ENCODE measurements at places on chromosomes 13 and 19. TPM values are rescaled to one million over a fixed set of nuclear protein-coding genes. Genes with fewer than 3 reads are reported as not detected.

GPC5 gene
- total RNA-seq, result 0.14 TPM

NCAN gene
- total RNA-seq, result not detected

SYCN gene
- total RNA-seq, result not detected

SIGLEC12 gene
- total RNA-seq, result 5.3 TPM

CCDC194 gene
- 5.4 TPM for total RNA-seq

ZNF665 gene
- 11.3 TPM for total RNA-seq

GRCh38 chr13:100957741-100958140, 283.1 kb upstream of the TMTC4 start:
- no peaks in the 10 kb centered on the region for H3K4me1 ChIP-seq
- H3K27ac ChIP-seq, result no peak overlapping the region
- no peaks in the 10 kb centered on the region for H3K27me3 ChIP-seq
- H3K36me3 ChIP-seq, result no peaks in the 10 kb centered on the region

- H3K4me1 ChIP-seq, result peaks cover 2% of the 10 kb centered on the region
- no peak overlapping the region for H3K27ac ChIP-seq
- no peak for DNase-seq
- H3K36me3 ChIP-seq, result no peaks in the 10 kb centered on the region
- no peak overlapping the region for H3K4me3 ChIP-seq
- H3K27me3 ChIP-seq, result peaks cover 6% of the 10 kb centered on the region
Observed at GRCh38 chr13:44406617-44407016, 33.0 kb downstream of the SERP2 start.

DNA sequence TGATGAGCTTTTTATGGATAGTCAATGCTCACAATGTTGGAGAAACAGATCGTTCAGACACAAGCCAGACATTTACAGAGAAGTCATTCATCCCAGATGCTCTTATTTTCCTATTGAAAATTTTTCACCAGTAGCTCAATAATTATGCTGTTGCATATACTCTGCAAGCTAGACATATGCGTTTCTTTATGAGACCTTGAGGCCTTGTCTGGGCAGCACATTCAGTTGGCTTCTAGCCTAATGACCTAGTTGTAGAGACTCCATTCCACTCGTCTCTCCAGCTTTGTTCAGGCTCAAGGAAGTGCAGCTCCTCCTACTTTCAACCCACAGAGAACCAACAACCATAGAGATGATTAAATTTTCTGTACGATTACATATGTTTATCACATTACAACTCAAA, 237.7 kb downstream of the MZT1 start:
- H3K27me3 ChIP-seq, result no peaks in the 10 kb centered on the region
- H3K27ac ChIP-seq, result no peak overlapping the region
- H3K36me3 ChIP-seq, result no peaks in the 10 kb centered on the region
- DNase-seq, result no peak
- H3K4me1 ChIP-seq, result no peaks in the 10 kb centered on the region
- H3K4me3 ChIP-seq, result no peak overlapping the region

- peak overlapping the region; percentile 14 for H3K27ac ChIP-seq
- peaks cover 21% of the 10 kb centered on the region for H3K4me1 ChIP-seq
- H3K4me3 ChIP-seq, result no peak overlapping the region
- H3K27me3 ChIP-seq, result no peaks in the 10 kb centered on the region
Observed at GRCh38 chr13:51620165-51620983, 36.1 kb downstream of the WDFY2 start.

DNA sequence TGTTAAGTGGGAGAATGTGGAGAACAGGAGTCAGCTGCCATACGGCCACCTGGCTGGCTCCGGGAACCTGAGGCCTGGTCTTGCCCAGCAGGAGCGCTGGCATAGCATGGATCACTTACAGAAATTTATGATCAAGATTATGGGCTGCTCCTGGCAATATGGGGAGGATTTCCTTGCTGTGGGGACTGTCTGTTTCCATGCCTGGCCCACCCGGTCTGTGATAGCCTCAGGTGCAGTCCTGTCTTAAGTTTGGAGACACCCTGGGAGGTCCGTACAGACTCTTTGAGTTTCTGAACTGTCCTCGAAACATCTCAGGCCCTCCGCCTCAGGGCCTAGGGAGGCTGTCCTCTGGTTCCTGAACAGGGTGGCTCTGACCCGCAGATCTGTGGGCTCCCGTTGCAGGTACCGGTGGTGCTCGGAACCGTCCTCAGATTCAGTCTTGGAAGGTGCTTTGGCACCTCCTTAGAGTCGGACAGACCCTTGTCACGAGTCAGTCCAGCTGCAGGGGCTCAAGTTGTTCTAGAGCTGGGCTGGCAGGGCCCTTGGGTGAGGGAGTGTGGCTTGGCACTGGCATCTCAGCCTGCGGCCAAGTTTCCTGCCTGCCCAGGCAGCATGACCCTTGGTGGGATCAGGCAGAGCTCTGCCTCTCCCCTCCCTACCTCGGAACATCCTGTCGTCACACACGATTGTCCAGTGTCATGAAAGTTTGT, 4.9 kb downstream of the TFDP1 start:
- DNase-seq, result peak; percentile 22
- no peak overlapping the region for H3K27ac ChIP-seq
- peaks cover 31% of the 10 kb centered on the region for H3K4me1 ChIP-seq
- H3K27me3 ChIP-seq, result no peaks in the 10 kb centered on the region
- H3K36me3 ChIP-seq, result peaks cover 43% of the 10 kb centered on the region

DNA sequence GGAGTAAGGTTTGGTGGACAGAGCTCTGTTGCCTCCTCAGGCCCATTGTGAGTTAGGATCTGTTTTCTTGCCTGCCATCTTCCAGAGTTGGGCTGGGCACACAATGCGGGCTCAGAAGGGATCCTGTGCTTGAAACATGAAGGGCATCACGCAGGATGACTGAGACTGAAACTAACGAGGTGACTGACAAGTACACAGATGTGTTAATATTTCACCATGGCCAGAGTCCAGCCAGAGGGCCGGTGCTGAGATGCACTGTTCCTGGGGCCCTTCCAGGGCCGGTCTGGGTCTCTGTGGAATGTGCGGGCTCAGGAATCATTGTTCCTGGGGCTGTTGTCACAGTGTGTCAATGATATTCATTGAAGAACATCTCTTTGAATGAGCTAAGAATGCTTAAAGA, 163.7 kb downstream of the URI1 start:
- no peaks in the 10 kb centered on the region for H3K36me3 ChIP-seq
- H3K4me1 ChIP-seq, result no peaks in the 10 kb centered on the region
- no peak overlapping the region for H3K4me3 ChIP-seq

GRCh38 chr13:26599860-26600259, 42.4 kb downstream of the WASF3 start:
- no peak overlapping the region for H3K4me3 ChIP-seq
- H3K36me3 ChIP-seq, result no peaks in the 10 kb centered on the region
- DNase-seq, result no peak

- no peak overlapping the region for H3K4me3 ChIP-seq
- H3K27ac ChIP-seq, result no peak overlapping the region
- H3K4me1 ChIP-seq, result peaks cover 12% of the 10 kb centered on the region
- no peak for DNase-seq
- no peaks in the 10 kb centered on the region for H3K36me3 ChIP-seq
Observed at GRCh38 chr19:38248421-38248820, 7.8 kb downstream of the PPP1R14A start.

GRCh38 chr13:22936228-22936627, 244.6 kb upstream of the SGCG start:
- no peaks in the 10 kb centered on the region for H3K4me1 ChIP-seq
- H3K4me3 ChIP-seq, result no peak overlapping the region
- DNase-seq, result no peak
- H3K27ac ChIP-seq, result no peak overlapping the region
- H3K36me3 ChIP-seq, result no peaks in the 10 kb centered on the region

Measured in activated naive CD8-positive, alpha-beta T cell treated with anti-CD3 and anti-CD28 coated beads, Interleukin-2, amount 10 ng/mL, durations not matched to agents 7 days and 5 days (primary cell).